Stimulated activated CD8-positive, alpha-beta memory T cell treated with anti-CD3 and anti-CD28 coated beads, Interleukin-15, amount 100 ng/mL, for 4 hours (primary cell): ENCODE measurements at places on chromosomes 6 and 20.

DNA sequence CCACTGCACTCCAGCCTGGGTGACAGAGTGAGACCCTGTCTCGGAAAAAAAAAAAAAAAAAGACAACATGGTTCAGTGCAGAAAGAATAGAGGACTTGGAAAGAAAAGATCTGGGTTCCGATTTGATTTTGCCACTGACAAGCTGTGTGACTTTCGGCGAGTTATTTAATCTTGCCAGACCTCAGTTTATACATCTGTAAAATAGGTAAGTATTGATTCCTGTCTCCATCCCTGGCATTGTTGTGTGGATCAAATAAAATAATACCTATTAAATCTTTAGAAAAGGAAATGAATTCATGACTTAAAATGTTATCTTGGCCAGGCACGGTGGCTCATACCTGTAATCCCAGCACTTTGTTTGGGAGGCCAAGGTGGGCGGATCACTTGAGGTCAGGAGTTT is 7.0 kb downstream of the ITCH start:
- no peak for DNase-seq

DNA sequence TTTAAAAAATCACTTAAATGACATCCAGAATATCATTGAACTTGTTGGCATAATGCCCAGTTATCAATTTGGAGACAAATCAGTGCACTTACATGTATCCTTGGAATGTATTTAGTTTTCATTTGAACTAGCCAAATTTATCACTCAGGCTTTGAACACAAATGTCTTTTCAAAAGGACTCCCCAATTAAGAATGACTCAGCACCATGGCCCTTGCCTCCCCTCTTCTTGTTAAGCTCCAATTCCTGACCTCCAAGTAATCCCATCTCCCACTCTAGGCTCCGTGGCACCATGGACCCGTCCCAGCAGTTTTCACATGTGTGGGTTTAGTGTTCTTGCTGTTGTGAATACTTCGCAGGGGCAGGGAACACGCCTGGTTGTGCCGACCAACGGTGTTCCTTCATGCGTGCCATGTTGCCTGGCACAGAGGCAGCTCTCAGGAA is 2.7 kb downstream of the AKAP12 start:
- no peak for DNase-seq

DNA sequence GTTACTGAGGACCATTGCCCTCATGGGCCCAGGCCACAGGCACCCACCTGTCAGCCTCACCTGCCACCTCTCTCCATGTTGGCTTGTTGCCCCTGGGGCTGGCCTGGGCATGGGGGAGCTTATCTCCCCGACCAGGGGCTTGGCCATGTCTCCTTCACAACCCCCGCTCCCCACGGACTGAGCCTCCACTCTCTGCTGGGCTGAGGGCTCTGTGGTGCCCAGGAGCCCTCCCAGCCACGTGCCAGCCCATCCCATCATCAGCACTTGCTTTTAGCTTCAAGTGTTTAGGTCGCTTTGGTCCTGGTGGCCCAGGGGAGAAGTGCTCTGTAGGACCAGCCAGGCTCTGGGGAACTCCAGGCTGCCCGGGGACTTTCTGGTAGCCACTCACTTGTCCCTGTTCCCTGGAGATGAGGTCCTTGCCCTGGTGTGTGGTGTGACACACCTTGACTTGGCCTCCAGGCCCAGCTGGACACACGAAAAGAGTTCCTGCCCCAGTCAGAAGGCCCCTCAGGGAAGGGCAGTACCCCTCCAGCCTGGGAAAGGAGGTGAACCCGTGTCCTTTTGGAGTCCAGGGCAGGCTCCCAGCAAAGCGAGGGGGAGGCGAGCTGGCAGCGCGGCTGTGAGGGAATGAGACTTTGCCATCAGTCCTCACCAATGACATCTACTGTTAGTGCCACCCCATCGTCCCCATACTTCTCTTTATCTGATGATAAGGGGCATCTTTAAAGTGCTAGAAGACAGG is 352.6 kb downstream of the ZFAND3 start:
- DNase-seq = no peak

GRCh38 chr6:18314317-18314997 is 50.1 kb upstream of the DEK start:
- no peak for DNase-seq

- no peak for DNase-seq
Observed at GRCh38 chr20:38523697-38524096, 51.1 kb downstream of the RALGAPB start.

GRCh38 chr20:45087097-45087790 is 13.7 kb downstream of the KCNS1 start:
- DNase-seq = no peak

GRCh38 chr20:48040491-48040890 is 255.2 kb upstream of the SULF2 start:
- no peak for DNase-seq

DNA sequence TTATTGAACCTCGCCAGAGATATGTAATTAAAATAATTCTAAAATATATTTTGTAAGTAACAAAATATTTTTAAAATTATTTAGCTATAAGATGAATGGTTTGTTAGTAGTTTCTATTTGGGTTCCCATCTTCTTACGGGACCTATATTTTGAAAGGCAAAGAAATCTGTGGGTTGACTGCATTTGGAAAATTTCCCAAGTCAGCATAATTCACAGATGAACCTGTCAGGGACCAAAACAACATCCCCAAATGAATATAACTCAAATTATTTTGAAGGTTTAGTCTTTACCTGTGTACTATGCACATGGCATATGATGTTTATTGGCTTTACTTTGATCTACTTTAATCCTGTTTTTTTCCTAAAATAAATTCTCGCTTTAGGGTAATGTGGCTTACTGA is 607.4 kb upstream of the JAG1 start:
- DNase-seq = no peak

DNA sequence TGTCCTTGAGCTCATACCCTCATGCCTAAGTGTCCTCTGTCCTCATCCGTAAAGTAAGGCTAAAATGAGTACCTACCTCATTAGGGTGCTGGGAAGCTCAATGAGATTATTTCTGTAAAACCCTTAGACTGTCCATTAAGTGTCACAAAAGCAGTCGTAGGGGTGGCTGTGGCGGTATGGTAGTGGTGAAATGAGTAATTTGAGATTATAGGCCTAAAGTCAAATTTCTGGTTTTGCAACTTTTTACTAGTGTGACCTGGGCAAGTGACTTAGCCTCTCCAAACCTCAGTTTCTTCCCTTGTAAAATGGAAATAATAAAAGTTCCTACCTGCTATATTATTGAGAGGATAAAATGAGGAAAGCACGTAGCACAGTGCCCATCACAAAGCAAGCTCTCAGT is 148.2 kb upstream of the AKAP12 start:
- DNase-seq = no peak

DNA sequence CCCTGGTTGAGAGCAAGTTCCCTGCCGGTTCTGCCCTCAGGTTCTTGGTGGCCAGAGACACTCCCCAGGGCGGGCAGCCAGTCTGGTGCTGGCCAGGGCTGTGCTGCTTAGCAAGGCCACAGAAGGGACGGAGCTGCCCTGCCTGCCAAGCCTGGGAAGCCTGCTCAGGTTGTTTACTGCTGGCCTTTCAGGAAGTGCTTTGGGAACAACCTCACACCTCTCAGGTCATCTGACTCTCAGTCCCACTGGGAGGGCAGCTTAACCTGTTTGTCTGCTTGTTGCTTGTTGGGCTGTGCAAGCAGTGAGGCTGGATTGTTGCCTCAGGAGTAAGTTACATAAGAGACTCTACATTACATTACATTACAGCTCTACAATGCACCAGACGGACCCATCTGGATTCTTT is 75.8 kb upstream of the AFDN start:
- no peak for DNase-seq

DNA sequence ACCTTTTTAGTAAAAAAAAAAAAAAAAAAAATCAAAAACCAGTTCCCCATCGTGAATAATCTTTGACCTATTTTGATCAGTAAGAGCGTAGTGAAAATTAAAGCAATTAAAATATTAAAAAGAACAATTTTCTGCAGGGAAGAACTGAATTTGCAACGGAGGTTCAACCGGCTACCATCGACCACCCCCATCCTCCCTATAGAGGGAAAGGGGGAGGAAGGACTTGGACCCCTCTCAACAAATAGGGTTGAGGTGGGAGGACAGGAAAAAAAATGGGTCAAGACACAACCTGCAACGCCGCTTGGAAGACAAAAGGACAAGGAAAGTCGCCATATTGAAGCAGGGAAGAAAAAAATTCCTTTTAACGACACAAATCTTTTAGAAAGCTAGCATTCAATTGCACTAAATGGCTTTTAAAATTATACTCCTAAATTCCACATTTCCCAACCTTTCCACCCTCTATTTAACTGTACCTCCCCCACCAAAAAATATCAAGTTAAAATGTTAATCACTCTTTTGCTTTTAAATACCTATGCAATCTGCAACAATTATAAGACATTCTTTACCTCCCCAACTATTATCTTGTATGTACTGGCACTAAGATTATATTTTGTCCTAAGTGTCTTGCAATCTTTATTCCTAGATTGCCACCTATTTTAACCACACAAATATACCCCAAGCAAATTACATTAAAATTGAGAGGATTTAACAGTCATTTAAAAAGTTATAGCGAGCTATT is 1.7 kb downstream of the PPP1R10 start:
- DNase-seq = no peak

- DNase-seq = no peak
Observed at GRCh38 chr6:123844011-123844410, 40.3 kb downstream of the NKAIN2 start.

GRCh38 chr6:37171970-37172812 is 2.2 kb downstream of the PIM1 start:
- peak; percentile 73 for DNase-seq

GRCh38 chr20:25012616-25013189 is 20.2 kb upstream of the APMAP start:
- DNase-seq = no peak

DNA sequence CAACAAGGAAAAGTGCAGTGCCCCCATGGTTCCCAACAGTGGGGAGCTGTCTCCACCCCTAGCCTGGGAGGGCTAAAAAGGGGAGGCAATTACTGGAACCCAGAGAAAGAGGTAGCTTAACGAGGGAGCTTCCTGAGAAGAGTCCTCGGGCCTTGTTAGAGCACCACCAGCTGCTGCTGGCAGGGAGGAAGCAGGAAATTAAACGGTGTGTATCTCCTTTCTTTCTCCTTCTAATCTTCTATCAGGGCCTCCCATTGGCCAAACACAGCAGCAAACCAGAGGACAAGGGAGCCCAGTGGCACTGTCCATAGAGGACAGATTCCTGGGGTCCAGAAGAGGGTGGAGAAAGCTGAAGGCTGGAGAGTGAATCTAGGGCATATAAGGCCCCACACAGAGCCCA is 7.6 kb upstream of the BTN2A2 start:
- DNase-seq = no peak

DNA sequence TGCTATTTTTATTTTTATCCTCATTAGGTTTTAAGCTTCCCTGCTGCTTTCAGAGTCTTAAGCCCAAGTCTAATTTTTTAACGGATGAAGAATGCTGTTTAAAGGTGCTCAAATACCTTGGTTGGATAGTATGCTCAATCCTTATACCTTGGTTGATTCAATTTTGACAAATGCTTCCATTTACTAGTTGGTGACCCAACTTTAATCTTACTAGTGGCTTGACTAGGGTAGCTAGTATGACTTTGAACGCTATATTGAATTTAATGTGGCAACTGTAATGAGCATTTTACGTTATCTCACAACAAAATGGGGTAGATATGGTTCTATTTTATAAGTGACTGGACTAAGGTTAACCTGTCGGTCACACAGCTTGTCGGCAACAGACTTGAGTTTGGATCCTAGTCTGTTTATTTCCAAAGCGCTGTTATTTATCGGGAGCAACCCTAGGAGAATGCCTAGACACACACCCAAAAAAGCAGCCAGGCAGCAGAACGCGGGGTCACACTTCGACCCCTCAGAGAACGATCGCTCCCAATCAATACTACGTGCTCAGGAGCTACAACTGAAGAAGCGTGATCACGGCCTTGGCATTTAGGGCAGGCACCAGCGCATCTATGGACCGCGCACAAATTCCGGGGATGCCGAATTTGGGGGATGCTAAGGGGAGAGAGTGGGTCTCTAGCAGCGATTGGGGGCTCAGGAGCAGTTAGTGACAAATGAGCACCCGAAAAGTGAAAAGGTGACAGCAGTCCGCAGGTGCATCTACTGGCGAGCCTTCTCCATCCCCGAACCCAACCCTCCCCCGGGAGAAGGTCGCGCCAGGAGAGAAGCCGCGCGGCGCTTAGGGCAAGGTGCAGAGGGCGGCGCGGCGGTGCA is 586 bp upstream of the ALDH5A1 start:
- DNase-seq = no peak

DNA sequence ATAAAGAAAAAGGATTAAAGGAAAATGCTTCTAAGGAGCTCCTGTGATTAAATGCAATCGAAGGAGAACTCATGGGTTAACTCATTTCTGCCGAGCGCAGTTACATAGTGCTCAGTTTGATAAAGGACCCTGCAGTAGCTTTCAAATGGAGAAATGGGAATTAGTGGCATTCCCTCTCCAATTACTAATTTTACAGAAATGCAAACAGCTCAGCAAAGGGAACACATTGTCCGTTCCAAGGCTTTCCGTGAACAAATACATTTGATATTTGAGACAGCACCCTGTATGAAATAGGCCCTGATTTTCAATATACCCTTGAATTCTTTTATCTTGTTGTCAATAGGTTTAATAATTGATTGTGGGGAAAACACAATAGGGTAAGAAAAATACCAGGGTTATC is 375.9 kb upstream of the TSHZ2 start:
- no peak for DNase-seq

DNA sequence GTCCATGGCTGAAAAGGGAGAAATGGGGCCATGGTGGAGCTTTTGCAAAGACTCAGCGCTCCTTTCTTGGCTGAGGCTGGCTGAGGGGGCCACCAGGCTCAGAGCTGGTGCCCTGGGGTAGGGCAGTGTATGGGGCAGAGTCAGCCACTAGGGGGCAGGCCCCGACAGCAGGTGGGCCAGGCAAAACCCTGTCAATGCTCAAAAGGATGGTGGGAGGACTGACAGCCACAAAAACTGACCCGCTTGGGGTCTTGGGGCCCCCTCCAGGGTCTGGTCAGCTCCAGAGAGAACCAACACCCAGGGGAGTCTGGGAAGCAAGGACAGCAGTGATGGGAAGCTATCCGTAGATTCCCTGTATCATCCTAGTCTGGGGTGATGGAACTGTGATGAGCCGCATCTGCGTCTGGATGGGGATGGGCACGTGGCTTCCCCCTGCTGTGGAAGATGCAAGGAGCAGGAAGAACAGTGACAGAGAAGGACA is 306.9 kb downstream of the DHX35 start:
- no peak for DNase-seq

GRCh38 chr6:5854899-5855298 is 151.8 kb downstream of the NRN1 start:
- no peak for DNase-seq

GRCh38 chr6:121515630-121516265 is 80.3 kb downstream of the GJA1 start:
- DNase-seq = no peak

- no peak for DNase-seq
Observed at GRCh38 chr6:15960740-15961634, 167.9 kb upstream of the MYLIP start.

DNA sequence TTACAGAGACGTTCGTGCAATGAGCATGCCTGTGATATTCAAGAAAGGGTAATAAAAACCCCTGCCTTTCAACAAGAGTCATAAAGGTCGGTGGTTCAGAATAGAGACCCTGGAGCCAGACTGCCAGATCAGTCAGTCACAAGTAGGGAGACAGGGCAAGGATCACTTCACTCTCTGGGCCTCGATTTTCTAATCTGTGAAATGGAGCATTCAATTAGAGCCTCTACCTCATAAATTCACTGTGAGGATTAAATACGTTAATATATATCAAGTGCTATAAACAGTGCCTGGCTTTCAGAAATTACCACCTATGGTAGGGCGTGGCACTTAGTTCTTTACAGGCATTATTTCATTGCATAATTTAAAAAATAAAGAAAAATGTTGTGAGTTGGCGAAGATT is 43.7 kb upstream of the EYA2 start:
- DNase-seq = no peak
